ENCODE measurements at places on chromosomes 7 and 10. TPM values are rescaled to one million over a fixed set of nuclear protein-coding genes. Genes with fewer than 3 reads are reported as not detected.

GRCh38 chr7:158358926-158359645 is 228.5 kb downstream of the PTPRN2 start:
- H3K4me1 ChIP-seq, result no peaks in the 10 kb centered on the region
- no peak for DNase-seq
- no peak overlapping the region for H3K4me3 ChIP-seq
- H3K36me3 ChIP-seq, result no peaks in the 10 kb centered on the region
- H3K27me3 ChIP-seq, result no peaks in the 10 kb centered on the region

DNA sequence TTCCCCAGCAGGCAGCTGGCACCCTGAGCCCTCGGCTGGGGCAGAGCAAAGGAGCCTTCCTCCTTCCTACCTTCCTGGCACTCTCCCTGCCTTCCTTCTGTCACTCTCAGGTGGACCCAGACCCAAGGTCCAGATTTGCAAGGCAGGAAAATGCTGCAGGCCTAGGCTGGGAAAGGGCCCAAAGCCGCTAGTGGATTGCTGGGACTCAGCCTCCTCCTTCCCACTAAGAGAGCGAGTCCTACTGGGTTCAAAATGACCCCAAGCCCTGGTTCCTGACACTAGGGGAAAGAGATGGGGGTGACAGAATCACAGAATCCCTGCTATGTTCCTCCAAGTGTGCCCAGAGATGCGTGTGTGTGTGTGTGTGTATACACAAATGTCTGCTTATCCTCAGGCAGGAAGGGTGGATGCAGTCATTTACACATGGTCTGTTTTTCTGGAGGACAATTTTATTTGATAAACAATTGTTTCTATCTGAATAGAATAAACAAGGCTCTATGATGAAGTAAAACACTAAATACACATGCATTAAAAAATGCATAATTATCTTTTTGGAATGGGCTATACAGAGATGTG is 1.3 kb upstream of the PLAU start:
- no peak for DNase-seq
- H3K4me1 ChIP-seq, result peaks cover 10% of the 10 kb centered on the region
- H3K27ac ChIP-seq, result no peak overlapping the region

GRCh38 chr10:121368347-121369025 is 229.8 kb downstream of the FGFR2 start:
- H3K36me3 ChIP-seq, result no peaks in the 10 kb centered on the region
- DNase-seq, result no peak
- H3K4me1 ChIP-seq, result no peaks in the 10 kb centered on the region
- H3K27me3 ChIP-seq, result no peaks in the 10 kb centered on the region
- H3K27ac ChIP-seq, result no peak overlapping the region
- H3K4me3 ChIP-seq, result no peak overlapping the region

Gene ITGB8
- 34.3 TPM for total RNA-seq

All from ovary (tissue), 10 donors.